AML-193 (cell line): ENCODE measurements at places on chromosomes 3 and 15.

DNA sequence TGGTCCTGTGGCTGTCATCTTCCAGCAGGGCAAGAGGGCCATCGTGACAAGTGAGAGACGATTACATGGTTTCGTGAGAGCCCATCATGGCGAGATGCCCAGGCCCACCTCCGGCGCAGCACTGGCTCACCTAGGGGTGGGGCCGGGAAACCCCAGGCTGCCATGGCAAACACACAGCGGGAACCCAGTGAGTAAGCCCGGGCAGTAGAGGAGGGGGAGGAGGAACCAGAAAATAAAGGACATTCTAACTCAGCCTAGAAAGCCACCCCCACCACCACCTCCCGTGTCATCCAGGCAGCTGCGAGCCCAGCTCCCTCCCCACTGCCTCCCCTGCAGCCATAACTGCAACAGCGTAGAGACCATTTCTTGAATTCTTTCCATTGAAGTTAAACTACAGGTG is 52.3 kb downstream of the PCSK6 start:
- no peak for DNase-seq

DNA sequence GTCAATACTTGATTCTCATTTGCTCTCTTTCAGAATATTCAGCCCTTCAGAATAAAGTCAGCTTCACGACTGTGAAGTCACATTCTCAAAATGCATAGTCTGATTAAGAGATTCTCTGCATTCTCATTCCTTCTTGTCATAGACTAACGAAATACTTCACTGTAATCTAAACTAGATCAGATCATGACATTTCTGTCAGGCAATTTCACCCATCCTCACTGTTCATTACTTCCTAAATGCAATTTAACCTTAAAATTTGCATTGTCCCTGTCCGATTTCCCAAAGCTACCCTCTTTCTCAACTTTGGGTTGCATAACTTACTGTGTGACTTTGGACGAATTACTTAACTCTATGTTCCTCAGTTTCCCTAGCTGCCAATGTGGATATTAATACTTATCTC is 6.2 kb downstream of the RPL22L1 start:
- no peak for DNase-seq

DNA sequence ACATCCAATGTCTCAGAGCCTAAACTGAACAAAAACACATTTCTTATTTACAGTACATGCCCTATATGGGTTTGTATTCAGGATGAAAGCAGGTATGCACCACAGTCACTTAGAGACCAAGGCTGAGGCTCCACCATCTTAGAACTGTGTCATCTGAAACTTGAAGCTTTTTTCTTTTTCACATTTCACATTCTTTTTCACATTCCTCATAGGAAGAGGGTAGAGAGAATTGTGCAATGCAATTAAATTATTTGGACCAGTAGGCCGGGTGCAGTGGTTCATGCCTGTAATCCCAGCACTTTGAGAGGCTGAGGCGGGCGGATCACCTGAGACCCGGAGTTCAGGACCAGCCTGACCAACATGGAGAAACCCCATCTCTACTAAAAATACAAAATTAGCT is 591.0 kb downstream of the MECOM start:
- no peak for DNase-seq

GRCh38 chr3:107065094-107065861 is 312.0 kb upstream of the CCDC54 start:
- no peak for DNase-seq

GRCh38 chr3:88150371-88150770 is 612 bp downstream of the C3orf38 start:
- DNase-seq: peak; percentile 39

GRCh38 chr3:196948442-196949284 is 6.3 kb upstream of the NCBP2 start:
- DNase-seq: no peak

DNA sequence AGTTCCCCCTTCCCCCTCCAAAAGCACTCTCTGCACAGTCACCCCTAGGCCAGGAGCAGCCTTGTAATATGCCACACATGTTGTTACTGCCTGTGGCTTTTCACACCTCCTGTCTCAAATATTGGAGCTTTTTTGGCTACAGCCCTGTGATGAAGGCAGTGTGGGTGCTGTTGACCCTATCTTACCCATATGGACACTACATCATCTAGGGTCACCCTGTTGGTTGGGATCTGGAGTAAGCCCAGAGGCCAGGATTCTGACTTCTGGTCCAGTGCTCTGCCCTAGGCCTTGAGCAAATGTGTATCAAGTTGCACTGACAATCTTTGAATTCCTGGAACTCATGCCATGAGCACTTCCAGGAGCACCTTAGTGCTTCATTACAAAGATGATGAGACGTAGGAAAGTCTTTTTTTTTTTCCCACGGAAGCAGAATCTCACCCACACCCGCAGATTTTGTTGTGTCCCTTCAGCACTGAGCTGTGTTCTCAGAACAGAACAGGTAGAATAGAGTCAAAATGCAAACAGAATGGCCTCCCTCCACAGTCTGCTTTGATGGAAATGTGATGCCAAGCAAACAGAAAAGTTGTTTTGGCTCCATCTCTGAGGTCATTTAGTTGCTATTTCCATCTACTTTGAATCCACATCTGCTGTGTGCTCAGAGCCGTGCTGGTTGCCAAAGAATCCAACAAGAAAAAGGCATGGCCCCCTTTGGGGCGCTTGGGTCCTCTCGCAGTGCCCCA is 49.6 kb downstream of the SMAD3 start:
- DNase-seq: no peak

DNA sequence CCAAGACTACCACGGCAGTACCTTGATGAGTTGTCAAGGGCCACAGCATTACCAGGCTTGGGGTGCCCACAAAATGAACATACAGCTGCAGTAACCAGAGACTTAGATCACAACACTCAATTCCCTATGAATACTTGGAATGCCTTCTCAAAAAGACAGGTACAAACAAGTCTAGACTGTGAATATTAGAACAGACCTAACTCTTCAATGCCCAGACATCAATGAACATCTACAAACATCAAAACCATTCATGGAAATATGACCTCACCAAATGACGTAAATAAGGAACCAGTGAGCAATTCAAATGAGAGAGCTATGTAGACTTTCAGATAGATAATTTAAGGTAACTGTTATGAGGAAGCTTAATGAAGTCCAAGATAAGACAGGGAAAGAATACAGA is 185.1 kb upstream of the POU1F1 start:
- DNase-seq: no peak

GRCh38 chr3:32283304-32283703 is 44.8 kb downstream of the CMTM8 start:
- DNase-seq: no peak

- DNase-seq: no peak
These were observed 82.3 kb downstream of the TNIK start for GRCh38 chr3:171377859-171378258.

DNA sequence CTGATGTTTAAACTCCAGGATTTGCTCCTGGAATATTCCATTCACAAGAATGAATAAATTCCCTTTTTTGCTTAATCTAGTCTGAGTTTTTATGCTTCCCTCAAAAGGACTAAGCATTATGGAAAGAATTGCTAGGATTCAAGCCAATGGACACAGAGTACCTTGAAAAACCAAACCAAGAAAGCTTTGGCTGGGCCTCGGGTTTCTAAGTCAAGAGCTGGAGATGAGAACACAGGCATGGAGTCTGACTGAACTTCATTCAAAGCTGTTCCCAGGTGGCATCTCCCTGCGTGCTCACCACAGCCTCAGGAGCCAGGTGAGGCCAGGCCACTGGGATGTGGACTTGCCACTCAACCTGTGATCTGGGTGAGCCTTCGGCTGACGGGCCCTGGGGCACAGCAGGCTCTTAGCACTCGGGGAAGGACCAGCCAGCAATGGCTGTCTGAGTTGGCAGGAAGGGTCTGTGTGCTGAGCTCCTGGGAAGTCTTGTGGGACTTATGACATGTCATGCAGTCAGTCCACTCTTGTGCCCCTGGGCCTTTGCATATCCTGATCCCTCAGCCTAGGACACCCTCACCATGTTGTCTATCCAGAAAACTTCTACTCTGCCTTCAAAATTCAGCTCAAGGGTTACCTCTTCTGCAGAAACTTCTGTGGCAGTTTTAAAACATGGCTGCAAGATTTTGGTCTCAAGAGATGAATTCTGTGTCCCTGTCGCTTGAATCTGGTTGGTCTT is 21.8 kb downstream of the CRABP1 start:
- no peak for DNase-seq
